Immature natural killer cell (primary cell): ENCODE measurements at places on chromosomes 3 and 15.

DNA sequence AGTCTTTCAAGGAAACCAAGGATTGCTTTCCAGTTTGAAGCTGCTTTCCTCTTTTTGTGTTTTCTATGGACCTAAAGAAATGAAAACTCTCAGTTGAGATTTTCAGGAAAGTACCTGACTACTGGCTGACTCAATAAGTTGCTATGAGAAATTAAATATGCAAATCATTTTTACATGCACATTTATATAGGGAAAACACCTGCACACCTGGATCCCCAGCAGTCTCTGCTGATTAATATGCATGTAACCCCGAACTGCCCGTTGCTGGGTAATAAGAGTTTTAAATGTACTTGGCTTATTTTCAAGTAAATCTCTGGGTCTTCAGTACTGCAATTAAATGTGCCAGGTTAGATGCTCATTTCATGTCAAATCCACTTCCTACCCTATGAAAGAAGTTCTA is 77.2 kb downstream of the KBTBD8 start:
- DNase-seq, result no peak

- DNase-seq, result no peak
Measured at GRCh38 chr3:62570888-62571287, 197.5 kb upstream of the FEZF2 start.

GRCh38 chr15:80283531-80283930 is 31.5 kb upstream of the CTXND1 start:
- DNase-seq, result no peak

DNA sequence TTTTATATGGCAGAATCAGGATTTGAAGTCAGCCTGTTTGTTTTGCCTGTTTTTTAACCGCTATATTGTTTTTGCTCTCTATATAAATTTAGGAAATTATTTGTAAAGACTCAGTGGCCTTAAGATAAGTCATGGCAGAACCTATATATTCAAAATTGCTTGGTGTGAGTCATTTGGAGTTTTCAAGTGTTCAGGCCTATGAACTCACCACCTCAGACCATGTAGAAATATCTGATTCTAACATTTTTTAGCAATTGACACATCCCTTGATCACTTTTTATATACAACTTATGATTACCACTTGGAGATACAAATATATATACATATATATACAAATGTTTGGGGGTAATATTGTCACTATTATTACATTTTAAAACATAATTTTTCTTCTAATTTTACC is 95.7 kb downstream of the VGLL3 start:
- DNase-seq, result no peak

- DNase-seq, result no peak
Measured at GRCh38 chr15:43238671-43239131, 17.9 kb upstream of the EPB42 start.

DNA sequence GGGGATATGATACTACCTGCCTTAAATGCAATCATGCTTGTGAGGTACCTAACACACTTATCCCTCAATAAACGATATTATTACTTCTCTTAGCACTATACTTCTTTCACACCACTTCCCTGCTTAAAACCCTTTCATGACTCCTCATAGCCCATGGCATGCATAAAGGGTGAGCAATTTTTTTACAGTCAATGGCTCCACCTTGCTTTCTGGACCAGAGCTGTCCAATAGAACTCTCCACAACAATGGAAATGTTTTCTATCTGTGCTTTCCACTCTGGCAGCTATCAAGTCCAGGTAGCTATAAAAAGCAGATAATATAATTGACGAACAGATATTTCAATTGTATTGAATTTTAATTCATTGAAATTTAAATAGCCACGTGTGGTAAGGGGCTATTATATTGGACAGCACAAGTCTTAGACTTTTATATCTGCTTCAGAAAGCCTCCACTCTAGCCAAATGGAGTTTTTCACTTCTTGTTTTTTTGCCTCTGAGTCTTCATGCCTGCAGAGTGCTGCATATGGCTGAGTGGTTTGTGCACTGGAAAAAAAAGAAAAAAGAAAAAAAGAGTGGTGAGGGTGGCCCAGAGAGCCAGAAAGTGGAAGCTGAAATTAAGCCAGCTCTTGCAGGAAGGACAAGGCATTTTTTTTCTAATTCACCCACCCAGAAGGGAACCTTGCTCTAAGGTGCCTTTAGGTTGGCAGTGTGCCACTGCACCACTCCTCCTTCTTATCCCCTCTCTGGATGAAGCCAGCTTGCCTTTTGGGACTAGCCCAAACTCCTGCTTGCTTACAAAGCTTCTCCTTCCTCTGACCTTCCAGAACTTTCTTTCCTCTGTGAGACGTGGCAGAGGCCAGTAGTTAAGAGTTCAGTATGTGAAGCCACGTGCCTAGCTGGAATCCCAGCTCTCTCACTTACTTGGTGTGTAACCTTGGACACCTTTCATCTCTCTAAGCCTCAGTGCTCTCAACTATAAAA is 239.0 kb upstream of the LRTM1 start:
- DNase-seq, result no peak

GRCh38 chr3:141594357-141594756 is 107.5 kb downstream of the RASA2 start:
- no peak for DNase-seq

GRCh38 chr3:14797731-14798130 is 21.0 kb upstream of the FGD5 start:
- no peak for DNase-seq
